Pancreas (tissue), 10 donors: ENCODE measurements at places on chromosomes 7 and 10.

GRCh38 chr7:1727812-1728570 is 57.9 kb downstream of the ELFN1 start:
- no peak for DNase-seq

DNA sequence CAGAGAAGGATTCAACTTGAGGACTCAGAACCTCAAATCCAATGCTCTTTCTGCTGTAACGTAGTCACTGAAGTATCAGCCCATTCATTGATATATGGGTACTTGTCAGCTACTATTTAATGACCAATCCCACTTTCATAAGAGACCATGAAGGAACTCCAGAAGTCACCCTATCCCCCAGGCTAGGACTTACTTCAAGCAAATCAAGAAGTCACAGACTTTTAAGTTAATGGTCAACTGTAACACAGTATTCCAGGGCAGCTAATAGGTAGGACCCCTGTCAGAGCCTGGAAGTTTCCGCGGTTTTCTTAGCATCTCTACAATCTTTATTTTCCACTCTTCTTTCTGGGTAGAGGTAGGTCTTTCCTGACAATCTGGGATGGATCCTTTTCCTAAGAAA is 269.9 kb downstream of the POU6F2 start:
- DNase-seq = no peak

GRCh38 chr7:22184549-22185199 is 172.3 kb downstream of the RAPGEF5 start:
- no peak for DNase-seq

DNA sequence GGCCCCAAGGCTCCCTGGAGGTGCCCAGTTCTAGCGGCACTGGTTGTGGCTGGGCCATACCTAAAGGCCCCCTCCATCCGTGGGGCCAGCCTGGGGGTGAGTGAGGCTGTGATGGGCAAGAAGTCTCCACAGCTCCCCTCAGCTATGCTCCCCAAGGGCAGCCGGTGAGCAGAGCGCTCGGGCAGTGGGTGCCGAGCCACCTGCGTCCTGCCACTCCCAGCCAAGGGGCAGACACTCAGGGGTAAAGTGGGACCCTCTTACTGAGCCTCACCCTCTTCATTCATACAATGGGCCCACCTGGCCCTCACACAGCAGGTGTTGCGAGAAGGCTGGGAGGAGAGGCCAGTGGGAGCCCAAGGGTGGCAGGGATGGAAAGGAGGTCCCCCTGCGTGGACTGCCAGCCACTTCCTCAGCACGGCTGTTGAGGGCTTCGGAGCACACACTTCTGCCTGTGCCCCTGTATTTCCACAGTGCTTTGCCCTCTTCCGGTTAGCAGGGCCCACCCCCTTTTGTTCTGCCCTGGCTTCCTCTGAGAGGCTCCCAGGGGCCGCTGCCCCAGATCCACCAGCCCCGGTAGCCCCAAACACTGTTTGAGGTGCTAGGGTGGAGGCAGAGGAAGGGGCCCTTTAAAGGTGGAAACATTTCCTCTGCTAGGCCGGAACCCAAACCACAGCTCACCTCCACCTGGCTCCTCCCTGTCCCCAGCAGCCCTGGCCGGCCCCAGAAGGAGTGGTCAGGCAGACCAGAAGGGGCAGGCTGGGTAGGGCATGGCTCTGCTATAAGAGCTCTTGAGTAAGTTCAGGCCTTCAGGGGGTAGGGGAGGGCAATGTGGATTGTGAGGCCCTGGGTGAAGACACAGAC is 16.4 kb upstream of the C10orf105 start:
- no peak for DNase-seq

GRCh38 chr10:114974625-114975024 is 36.6 kb downstream of the TRUB1 start:
- DNase-seq = no peak

- no peak for DNase-seq
These were observed 87.0 kb downstream of the AUTS2 start for GRCh38 chr7:69685293-69685631.

DNA sequence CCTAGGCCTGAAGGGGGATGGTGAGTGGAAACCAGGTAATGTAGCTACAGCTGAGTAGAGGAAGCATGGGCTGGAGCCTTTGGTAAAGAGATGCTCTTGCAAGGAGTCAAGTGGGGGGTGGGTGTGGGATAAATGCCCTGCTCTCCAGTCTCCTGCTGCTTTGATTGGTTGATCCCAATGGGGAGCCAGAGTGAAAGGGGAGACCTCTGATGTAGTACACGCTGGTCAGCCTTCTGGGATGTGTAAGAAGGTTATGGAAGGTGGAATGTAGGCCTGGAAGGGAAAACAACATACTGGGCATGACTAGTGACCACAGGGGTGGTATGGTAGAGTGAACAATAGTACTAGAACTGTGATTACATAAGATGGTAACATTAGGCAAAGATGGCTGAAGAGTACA is 44.3 kb downstream of the TET1 start:
- DNase-seq = no peak

DNA sequence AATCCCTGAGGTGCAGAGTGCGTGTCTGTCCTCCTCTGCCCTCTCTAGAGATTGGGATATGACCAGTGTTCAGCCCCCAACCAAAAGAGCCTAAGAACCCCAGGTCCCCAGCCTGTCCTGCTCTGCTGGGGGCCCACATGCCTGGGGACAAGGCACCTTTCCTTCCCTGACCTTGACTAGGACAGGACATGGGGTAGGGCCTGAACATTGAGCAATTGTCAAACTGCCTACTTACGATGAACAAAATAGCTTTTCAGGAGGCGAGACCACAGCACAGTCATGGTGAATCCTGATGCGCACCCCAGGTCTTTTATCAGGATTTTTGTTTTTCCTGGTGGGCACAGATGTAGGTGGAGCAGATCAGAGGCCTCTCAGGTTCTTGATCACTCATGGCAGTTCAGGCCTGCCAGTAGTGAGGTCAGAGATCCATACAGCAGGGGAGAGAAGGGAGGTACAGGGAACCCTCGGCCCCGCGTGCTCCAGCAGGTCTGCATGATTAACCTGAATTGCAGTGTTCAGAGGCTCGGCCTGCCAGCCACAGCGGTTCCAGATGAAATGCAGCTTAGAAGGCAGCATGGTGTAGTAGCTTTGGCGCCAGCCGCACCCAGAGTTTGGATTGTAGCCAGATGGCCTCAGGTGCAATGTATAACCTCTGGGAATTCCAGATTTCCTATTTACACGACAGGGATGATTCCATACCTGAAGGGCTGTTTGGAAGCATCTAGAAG is 191.3 kb downstream of the CUX1 start:
- no peak for DNase-seq

GRCh38 chr7:27162561-27163287 is 2.6 kb downstream of the HOXA9 start:
- DNase-seq = no peak

DNA sequence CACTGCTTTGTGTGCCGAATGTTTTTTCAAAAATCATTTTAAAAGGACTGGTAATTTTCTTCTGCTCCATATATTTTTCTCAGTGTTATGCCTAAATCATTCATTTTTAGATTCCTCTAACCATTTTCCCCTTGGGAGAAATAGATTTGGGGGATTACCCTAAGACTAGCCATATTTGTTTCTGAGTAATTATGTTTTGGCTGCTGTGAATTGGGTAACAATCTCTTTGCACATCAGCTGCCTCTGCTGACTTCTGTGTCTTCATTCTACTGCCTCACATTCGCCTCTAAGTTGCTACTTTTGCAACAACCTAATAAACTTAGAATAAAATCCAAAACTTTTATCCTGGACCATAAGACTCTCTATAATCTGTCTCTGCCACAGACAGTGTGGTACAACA is 18.5 kb upstream of the MRC1 start:
- no peak for DNase-seq

DNA sequence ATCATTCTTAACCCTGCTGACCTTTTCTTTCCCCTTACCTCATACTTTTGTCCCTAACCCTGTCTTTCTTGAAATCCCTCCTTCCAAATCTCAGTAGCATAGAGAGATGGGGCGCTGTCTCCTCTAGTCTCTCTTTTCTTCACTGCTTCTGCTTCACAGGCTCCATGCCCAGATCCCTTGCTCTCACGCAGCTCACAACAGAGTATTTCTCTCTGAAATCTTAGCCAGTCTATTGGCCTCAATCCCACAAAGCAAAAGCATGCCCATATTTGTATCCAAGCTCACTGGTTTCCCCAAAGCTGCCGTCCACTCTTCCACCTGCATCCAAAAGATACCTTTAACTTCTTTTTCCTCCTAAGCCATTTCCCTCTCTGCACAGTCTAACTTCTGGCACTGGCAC is 526.8 kb downstream of the PLXDC2 start:
- DNase-seq = no peak

DNA sequence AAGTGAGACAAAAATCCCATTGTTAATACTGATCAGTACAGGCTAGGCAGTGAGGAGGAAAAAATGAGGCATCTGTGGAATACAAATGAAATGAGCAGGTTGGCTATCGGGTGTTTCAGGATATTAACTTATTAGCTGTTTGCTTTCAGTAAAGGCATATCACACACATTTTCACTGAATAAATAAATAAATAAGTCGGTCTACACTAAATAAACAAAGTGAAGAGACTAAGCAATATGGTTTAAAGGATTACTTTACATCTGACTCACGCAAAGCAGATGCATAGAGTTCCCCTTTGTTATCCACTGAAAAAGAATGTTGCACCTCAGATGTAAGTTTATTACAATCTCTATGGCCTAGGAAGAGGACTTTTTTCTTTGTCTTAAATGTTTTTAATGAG is 6.3 kb upstream of the SEMA3A start:
- no peak for DNase-seq

GRCh38 chr7:41576166-41576565 is 126.7 kb downstream of the INHBA start:
- DNase-seq = no peak

- DNase-seq = no peak
These were observed 154.9 kb downstream of the SDHAF3 start for GRCh38 chr7:97272237-97272975.

DNA sequence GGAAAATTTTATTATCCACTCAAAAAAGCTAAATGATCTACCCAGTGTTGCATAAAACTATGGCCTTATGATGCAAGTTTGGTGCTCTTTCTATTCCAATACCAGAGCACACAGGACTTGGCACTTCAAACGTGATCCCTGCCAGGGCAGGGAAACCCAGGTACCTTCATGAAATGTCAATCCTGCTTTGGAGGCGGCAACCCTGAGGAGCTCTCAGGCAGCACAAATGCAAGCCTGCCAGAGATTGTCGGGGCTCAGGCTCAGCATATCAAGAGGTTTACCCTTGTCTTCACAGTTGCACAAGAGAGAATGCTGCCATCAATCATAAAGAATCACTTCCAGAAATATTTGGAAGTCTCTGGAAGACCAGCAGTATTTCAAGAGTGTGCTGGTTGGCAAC is 151.5 kb downstream of the GLI3 start:
- no peak for DNase-seq
